ENCODE measurements at places on chromosomes 7 and 10.

DNA sequence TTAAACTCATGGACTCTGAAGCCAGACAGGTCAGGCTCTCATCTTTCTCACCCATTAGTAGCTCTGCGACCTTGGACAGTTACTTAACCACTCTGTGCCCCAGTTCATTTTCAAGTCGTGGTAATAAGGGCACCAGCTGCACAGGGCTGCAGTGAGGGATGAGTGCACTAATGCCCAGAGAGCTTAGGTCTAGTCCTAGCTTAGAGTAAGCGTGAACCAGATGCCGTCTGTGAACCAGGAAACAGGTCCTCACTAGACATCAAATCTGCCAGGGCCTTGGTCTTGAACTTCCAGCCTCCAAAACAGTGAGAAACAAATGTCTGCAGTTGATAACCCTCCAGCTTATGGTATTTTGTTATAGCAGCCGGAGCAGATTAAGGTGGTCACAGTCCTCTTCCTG lies 222.4 kb upstream of the PFKP start:
- DNase-seq, result no peak

DNA sequence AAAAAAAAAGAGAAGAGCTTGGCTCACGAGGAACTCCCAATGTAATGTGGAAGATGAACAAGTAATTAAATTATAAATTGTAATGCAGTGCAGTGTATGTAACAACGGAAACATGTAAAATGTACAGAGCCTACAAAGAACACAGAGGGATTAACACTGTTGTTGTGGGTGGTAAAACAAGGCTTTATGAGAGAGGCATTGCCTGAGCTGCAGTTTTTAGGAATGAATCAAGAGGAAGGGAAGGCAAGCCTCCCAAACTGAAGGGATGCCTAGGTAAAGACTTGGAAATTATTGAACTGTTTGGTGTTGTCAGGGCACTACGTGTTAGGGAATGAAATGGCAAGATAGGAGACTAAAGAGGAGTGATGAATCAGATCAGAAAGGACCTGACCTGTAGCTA lies 213.7 kb downstream of the HTR7 start:
- no peak for DNase-seq

DNA sequence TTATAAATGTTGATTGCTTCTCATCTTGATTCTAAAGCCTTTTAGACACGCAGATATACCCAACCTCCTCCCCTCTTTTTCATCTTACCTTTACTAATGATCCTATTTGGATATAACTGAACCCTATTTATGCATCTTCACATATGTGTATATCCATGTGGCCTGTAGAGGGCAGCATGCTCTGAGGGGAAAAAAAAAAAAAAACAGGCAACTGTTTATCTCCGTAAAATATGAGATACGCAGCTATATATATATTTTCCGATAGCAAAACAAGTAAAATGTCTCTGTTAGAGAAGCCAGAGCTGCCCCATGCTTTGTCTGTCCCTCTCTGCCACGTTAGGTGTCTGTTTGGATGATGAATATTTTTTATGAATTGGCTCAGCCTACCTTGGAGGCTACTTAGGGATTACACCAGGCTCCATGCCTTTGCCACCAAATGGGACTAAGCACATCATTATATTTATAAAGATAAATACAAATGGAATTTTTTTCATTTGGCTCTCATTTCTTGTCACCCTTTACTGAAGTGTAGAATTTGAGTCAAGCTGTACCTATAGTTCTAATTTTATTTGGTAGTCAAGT lies 174.8 kb upstream of the FZD1 start:
- no peak for DNase-seq

GRCh38 chr10:3094609-3095036 lies 27.3 kb downstream of the PFKP start:
- no peak for DNase-seq

DNA sequence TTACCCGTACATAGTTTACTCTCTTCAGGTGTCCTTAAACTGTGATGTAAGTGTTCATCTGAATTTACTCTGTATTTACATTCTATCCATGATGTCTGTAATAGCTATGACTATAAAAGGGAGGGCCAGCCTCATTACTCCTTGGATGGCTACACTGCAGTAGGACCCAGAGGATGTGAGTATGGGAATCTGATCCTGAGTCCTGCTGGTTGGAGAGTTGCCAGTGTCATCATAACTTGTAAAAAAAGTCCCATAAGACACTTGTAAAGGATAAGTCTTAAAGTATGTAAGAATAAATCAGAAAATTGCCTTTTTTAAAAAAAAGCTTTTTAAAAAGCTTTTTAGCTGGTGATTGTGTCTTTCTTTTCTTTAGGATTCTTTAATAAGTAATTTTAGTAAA lies 95.4 kb downstream of the PPP1R9A start:
- no peak for DNase-seq

Measured in activated CD8-positive, alpha-beta memory T cell treated with anti-CD3 and anti-CD28 coated beads for 1 hour (primary cell).